GM23248 (cell line): ENCODE measurements at places on chromosomes 5 and 9. TPM values are rescaled to one million over a fixed set of nuclear protein-coding genes. Genes with fewer than 3 reads are reported as not detected.

Gene ADAMTS13
- total RNA-seq, result 2.1 and 2.2 TPM in 2 replicates

Gene CXCL14
- total RNA-seq, result 1.3 TPM in 1 of 2 replicates, not detected in the other

Gene SOWAHA
- not detected in 2 replicates for total RNA-seq

Gene RASA1
- 52.5 and 67.8 TPM in 2 replicates for total RNA-seq

Gene RABGAP1
- 16.0 and 23.9 TPM in 2 replicates for total RNA-seq

Gene CAVIN4
- 1.7 and 1.9 TPM in 2 replicates for total RNA-seq

Gene PCDHB10
- 1.3 and 2.9 TPM in 2 replicates for total RNA-seq

Gene RANBP6
- 25.7 and 35.0 TPM in 2 replicates for total RNA-seq

Gene SOHLH1
- total RNA-seq, result not detected in 2 replicates

Gene DPYSL3
- total RNA-seq, result 34.3 and 42.8 TPM in 2 replicates

Gene TRIM7
- total RNA-seq, result 1.4 and 6.8 TPM in 2 replicates

Gene ELAVL2
- total RNA-seq, result not detected in 2 replicates

Gene SLC36A1
- total RNA-seq, result 10.1 and 13.4 TPM in 2 replicates
